ENCODE measurements at places on chromosomes 7 and 10.

DNA sequence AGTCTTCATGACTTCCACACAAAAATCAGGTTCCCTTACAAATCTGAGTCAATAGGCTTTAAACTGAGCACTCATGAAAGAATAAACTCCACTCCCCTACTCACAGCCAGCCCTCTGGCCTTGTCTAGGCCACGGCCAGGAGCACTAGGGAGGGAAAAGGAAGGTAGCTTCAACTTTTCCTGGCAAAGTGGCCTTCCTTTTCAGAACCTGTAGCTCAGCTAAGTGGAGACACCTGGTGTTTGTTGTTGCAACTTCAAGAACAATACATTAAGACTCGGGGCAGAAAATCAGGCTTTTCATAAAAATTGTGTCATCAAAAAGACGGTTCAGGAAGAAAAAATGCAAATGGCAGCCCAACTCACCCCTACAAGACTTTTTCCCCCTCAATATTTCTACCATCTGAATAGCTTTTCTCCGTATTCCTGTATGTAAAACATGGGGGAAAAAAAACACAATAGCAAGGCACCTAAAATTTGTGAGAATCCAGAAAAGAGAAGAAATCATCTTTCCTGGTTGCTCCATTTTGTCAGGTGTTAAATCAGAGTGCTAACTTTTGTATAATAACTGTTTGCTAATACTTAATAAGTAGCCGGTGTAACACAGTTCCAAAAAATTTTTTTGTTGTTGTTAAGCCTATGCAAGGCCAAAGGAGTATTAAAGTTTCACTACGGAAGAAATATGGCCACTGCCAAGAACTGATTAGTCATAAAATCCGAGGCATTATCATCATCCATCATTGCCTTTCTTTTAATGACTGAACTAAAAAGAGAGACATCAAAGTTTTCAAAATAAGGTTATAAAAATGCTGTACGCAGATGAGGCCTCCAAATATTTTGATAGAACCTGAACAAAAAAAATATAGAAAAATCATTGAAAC, 66.2 kb upstream of the ARID5B start:
- no peak for DNase-seq

- DNase-seq = no peak
Observed at GRCh38 chr10:20817646-20818045, 79.5 kb downstream of the NEBL start.

GRCh38 chr10:84375011-84375410, 46.6 kb downstream of the CCSER2 start:
- DNase-seq = peak; percentile 23

- DNase-seq = no peak
Observed at GRCh38 chr7:130985361-130985760, 251.4 kb upstream of the KLF14 start.

GRCh38 chr7:55172881-55173609, 154.2 kb downstream of the EGFR start:
- no peak for DNase-seq

DNA sequence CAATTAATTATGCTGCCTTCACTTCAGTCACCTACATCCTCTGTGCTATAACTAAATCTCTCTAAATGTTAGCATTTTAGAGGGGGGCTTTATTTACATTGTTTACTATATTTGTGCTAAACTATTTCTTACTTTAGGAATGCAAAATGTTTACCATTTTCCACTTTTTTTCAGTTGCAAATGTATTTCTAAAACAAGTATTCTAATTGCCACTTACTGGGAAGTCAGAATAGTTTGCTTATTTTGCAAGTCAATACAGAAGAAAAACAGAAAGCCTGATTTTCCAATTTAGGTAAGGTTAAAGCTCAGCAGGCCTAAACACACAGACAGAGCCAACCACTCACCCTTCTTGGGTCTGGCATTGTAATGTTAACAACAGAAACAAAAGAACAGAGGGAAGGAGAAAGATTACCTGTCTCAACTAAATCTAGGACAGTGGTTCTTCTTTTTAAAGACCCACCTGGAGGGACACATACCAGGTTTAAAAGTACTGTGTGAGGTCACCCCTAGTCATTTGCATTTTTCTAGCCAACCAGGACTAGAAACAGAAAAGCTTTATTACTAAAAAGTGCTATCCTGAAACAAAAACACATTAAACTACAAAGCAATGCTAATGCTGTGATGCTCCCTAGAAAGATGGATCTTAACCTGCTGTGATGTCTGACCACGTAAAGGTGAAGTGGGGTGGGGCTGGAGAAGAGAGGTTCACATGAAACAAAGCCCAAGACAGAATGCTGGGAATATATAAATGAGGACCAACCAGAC, 178.2 kb downstream of the SLC25A13 start:
- DNase-seq = peak; percentile 20

GRCh38 chr7:115505136-115505535, 525.4 kb downstream of the TFEC start:
- no peak for DNase-seq

GRCh38 chr7:70920876-70921275, 211.1 kb upstream of the GALNT17 start:
- no peak for DNase-seq

GRCh38 chr10:80203835-80204676, 1.3 kb downstream of the ANXA11 start:
- peak; percentile 24 for DNase-seq

DNA sequence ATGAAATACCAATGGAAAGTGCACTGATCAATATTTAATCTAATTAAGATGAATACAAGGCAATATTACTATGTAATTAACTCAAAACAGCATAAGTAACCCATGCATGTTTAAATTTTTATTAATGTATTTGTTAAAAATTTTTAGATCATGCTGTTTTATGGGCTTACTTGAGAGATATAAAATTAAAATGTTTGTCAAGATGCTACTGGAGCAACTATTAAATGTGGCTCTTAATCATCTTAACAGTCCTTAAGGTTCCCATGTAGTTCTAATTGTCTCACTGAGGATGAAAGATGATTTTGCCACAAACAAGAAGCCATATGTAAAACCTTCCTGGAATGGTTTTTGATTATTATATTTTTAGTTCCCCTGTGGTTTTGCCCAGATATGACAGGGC, 897.1 kb downstream of the KCNMA1 start:
- no peak for DNase-seq

DNA sequence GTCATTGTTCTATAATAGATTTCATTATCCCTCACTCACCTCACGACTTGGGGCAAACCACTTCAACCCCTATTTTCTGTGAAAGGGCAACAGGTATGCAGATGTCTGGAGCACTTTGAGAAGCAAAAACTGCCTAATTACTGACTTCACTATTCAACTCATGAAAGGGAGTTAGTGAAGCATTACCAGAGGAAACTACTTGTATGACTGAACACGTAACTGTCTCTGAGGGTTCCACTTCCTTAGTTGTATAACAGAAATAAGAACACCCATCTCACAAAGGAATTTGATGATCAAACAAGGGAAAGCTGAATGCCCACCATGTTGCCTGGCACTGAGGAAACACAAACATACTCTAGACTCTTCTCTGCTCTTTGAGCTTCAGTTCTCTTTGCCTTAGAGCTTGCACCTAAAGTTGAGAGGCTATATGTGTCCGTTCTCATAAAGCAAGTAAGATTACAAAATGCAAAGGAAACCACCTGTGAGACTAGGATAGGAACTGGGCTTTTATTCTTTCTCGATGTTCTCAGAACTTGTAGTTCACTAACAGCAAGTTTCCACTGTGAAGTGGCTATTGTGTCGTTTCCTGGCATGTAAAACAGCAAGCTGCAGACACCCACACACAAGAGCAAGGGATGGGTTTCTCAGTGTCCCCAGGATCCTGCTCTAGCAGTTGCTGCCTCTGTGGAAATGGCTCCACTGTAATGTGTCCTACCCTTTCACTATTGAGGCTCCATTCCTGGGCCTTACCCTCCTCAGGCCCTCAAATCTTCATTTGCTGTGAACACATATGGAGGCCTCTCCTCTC, 2.6 kb downstream of the TMEM243 start:
- no peak for DNase-seq

DNA sequence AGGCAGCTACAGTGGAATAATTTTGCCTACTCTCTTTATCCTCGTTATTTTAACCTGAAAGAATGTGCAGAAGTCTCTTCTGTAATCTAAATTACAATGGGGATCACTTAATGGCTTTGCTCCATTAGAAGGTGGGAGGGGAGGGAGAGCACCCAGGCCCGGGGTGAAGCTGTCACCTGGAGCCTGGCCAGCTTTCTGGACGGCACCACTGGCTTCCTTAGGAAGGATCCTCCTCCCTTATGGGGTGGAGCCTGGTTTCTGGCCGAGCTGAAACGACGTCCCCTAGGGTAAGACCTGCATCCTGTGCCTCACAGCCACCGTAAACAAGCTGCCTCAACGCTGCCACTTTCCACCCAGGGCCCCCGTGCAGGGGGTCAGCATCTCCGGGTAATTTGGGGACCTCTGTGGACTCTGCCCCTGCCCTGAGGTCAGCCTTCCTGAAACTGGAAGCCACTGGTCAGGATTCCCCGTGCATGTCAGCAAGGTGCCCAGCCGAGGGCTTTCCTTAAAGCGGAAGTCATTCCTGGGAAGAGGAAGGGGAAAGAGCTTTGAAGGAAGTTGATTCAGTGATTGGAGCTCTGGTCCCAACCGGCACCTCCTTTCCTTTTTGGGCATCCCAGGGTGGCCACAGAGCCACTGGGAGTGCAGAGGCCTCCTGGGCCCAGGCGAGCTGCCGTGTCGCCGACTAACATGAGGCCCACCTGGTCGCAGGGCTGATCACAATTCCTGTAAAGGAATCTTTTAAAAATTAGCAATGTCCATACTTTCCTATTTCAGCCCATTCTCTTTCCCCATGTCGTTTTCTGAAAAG, 569.1 kb downstream of the DNAJB6 start:
- DNase-seq = peak; percentile 46

DNA sequence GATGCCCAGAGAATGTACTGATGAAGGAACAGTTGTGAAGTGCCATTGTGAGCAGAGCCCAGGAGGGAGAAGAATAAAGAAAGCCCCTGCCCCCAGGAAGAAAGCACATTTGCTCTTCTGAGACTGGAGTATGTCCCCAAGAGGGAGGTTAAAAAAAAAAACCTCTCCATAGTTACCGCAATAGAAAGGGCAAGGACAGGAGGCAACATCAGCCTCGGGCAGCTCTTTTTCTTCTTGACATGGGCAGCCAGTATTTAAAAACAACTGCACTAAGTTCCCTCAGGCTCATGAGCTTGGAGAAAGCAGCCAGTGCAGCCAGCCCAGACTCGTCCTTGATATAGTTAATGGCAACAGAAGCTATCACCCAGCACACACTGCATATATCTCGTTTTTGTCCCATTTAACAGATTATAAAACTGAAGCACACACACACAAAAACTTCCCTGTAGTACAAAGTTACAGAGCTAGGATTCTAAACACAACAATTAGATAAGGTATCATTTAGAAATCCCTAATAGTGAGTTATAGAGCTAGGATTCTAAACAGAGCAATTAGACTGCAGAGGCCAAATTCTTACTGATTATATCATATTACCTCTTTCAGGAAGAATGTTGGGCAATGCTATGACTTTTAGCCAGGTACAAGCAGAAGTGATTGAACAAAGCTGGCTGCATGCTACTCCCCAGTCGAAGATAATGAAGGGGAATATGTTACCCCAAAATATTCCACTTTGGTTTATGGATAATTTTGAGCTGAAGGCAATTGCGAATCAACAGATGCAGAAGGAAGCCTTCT, 823.5 kb downstream of the GRID1 start:
- no peak for DNase-seq

DNA sequence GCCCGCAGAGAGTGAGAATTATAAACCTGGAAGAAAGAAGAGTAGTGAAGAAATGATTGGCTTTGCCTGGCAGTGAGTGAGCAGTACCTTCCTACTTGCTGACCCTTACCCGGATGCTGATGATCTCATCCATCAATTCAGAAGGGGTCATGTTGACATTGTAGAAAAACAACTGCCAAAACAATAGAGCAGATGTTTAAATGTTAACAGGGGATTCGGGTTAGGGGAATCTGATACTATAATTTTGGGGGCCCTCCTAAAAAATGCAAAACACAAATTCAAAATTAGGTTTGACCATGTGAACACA, 78.1 kb downstream of the MYOF start:
- no peak for DNase-seq

DNA sequence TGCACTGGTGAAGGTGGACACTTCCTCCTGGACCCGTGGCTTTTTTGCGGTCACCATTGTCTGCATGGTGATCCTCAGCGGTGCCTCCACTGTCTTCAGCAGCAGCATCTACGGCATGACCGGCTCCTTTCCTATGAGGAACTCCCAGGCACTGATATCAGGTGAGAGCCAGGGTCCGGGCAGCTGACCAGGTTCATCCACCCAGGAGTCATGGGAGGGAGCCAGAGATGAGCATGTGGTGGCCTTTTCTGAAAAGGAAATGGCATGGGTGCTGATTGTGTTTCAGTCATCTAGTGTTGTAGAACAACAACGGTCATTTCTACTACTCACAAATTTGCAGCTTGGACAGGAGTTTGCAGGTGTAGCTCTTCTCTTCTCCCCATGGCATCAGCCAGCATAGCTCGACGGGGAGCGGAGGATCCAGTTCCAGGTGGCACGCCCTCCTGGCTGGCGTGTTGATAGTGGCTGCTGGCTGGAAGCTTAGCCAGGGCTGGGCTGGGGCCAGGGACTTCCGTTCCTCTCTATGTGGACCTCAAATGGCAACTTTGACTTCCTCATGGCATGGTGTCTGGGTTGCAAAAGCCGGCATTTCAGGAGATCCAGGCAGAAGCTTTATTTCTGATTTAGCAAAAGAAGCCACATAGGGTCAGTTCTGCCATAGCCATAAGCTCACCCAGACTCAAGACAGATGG, 32.7 kb downstream of the SLC29A3 start:
- DNase-seq = no peak

DNA sequence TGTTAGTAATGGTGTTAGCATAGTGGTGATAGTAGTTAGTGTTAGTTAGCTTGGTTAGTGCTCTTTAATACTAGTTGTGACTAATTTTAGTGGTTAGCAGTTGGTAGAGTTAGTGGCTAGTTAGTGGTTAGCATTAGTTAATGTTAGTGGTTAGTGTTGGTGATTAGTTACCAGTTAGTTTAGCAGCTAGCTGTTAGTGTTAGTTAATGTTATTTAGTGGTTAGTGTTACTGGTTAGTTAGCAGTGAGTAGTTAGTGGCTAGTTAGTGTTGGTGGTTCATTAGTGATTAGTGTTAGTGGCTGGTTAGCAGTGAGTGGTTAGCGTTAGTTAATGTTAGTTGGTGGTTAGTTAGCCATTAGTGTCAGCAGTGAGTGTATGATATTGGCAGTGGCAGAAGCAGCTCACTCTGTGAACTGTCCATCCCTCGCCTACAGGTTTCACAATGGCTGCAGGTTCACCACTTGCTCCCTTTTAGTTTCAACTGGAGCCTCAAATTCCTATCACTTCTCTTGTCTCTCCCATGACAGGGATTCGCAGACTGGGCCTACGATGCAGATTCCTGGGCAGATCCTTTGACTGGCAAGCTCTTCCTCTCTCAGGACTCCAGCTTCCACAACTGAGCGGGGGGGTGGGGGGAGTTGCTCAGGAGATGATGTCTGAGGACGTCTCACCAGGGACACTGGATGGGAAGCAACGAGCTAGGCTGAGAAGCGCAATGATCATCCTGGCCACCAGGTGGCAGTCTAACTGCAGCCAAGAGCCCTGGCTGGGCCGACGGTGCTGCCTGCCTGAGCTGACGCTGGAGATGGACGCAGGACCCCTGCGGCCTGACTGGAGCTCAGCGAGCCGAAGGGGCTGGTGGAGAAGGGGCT, 19.5 kb downstream of the GHRHR start:
- DNase-seq = peak; percentile 97

- DNase-seq = no peak
Observed at GRCh38 chr7:37142958-37143357, 305.7 kb downstream of the ELMO1 start.
